ENCODE measurements at places on chromosomes 2 and 18.

DNA sequence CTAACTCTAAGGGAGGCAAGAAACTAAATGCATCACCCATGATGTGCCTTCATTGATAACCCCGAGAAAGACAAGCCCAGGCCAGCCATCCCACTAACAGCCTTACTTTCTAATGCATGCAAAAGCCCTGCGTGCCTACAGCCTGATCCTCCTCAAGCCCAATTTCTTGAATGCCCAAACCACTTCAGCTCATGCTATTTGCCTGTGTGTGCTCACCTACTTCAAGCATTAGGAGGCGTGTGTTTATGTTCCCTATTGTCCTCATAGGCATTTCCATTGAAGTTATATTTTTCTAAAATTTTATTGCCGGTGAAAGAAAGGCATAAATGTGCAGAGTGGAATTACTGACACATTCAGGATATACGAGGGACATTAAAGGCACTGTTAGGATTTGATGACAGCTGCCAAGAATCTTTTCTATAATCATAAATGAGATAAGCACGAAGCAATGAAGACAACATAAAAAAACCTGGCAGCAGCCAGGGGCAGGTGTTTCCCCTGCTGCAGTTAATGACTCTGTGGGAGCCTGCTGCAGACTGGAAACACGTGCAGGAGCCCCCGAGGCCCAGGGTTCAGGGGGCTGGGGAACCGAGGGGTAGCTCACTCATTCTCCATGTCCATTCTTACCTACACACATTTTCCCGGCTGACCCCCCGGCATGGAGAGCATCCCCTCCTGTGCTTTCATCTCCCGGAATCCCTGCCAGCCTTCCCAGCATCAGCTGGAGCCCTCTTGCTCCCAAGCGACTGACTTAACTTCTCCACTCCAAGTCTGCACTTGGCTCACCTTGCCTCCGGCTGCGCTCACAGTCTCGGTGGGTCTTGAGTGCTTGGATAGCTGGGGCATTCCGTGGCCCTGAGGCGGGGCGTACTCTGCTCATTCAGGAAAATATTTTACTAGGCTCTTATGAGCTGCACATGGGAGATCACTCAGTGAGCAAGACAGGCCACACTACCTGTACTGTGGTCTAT lies 292.3 kb upstream of the SIX2 start:
- DNase-seq: no peak

- DNase-seq: no peak
These were observed 164.7 kb upstream of the MEIS1 start for GRCh38 chr2:66270247-66270646.

DNA sequence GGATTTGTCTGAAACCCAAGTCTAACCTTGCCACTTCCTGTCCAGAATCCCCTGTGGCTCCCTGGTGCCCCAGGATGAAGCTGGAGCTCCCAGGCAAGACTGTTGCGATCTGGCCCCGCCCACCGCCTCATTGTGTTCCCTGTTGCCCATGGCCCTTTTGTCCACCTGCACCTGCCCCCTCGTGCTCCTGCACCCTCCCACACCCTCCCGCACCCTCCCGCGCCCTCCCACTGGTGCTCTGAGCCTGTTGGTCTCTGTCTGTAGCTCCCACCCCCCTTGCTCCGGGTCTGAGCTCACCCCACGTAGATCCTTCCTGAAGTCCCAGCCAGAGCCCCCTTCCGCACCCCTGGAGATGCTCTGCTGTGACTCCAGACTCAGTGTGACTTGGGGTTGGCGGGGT lies 244.4 kb downstream of the ATAD2B start:
- DNase-seq: no peak

DNA sequence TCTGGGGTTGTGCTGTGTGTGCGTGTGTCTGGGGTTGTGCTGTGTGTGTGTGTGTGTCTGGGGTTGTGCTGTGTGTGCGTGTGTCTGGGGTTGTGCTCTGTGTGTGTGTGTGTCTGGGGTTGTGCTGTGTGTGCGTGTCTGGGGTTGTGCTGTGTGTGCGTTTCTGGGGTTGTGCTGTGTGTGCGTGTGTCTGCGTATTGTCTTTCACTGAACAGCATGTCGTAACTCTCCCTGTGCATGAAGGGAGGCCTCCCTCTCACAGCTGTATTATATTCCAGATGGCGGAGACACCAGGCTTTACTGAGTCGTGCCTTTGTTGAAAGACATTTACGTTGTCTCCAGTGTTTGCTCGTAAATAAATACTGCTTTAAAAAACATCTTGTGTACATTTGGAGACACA lies 5.9 kb downstream of the ACKR3 start:
- DNase-seq: no peak

DNA sequence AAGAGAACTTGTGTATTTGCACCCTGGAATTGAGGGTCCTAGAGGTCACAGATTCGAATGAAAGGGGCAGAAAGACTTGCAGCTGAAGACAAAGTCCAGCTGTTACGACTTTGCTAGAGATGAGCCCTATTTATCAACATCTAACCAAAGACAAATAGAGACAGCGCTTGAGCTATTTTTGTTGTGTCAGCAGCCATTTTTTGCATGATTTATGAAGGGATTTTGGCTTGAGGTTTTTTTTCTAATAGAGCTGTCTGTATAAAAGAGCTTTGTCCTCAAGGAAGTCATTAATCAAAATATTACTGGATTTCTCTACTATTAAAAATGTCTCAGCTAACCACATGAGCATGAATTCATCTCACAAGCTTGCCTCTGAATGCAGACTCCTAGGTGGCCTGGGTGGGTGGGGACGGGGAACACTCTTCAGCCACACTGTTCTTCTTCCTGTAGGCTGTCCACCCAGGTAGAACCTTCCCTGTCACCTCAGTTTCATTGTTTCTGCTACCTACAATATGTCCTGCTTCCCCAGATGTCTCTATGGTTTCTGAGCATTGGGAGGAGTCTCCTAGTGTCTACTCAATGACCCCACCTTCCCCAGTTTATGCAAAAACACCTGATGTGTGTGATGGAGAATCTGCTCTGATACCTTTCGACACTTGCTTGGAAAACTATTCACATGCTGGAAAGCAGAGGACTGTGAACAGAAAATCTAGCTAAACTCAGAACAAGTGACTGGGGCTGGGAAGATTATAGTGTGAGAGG lies 7.2 kb upstream of the CD226 start:
- DNase-seq: no peak

- DNase-seq: no peak
These were observed 11.8 kb upstream of the KCMF1 start for GRCh38 chr2:84959095-84959565.

DNA sequence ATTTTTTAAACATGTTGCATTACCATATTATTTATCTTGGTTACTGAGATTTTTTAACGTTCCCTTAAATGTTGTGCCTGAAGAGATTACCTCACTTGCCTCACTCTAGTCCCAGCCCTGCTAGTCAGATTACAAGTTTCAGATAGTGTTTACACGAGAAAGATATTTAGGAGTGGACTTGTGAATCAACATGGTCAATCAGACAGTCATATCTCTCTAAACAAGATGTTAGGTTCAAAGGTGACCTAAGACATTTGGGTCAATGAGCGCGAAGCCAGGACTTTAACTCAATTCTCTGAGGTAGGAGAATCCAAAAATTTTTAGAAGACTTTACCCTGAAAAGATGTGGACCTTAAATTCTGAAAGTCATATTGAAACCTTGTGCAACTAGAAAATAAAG lies 14.8 kb upstream of the CALCRL start:
- DNase-seq: no peak

GRCh38 chr2:126653761-126654160 lies 2.2 kb upstream of the GYPC start:
- no peak for DNase-seq

GRCh38 chr2:223993634-223994232 lies 36.5 kb downstream of the MRPL44 start:
- peak; percentile 61 for DNase-seq

- no peak for DNase-seq
These were observed 164.9 kb upstream of the HAAO start for GRCh38 chr2:42957109-42957860.

- peak; percentile 54 for DNase-seq
These were observed at the start of gene ITGA6 for GRCh38 chr2:172427256-172427989. TSS of gene ITGA6 (plus strand) at chr2:172427586.

- DNase-seq: no peak
These were observed 42.9 kb downstream of the CABYR start for GRCh38 chr18:24181806-24182205.

GRCh38 chr2:68997401-68997800 lies 15.6 kb upstream of the ANTXR1 start:
- no peak for DNase-seq

GRCh38 chr2:86254576-86255538 lies 55.6 kb downstream of the MRPL35 start:
- no peak for DNase-seq

- DNase-seq: no peak
These were observed 2.7 kb upstream of the ZC3H6 start for GRCh38 chr2:112272669-112273068.

DNA sequence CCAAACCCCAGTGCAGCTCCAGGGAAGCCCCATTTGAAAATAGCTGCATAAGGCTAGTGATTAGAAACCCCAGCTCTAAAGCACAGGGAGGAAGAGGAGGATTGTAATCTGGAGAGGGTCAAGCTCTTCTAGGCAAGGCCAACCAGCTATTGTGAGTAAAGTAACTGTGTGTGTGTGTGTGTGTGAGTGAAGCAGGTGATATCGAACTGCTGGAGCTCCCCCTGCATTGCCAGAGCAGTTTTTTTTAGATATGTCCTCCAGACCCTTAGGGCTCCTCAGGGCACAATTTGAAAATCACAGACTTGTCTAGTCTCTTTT lies 177.4 kb upstream of the NABP1 start:
- DNase-seq: no peak

DNA sequence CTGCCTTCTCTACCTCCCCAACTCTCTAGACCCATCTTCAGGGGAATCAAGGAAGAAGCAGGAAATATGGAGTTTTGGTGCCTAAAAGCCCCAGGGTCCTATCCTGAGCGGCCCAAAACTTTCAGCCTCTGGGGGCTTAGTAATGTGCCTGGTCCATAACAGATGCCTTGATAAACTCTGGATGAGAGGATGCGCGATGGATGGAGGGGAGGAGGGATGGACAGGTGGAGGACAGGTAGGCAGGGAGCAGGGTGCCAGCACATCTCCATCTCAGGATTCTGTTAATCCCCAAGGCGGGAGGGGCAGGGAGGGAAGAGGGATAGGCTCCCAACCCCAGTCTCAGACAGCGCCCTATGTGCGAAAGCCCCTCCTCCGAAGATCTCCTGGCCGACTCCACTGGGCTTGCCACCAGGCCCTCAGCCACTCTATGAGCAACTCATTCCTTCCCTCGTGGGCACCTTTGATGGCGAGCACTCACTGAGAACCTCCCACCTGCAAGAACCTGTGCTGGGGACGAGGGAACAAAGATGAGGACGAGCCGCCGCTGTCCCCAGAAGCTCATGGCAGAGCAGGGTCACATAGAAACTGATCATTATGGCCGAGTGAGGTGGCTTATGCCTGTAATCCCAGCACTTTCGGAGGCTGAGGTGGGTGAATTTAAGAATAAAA lies 23.1 kb downstream of the HS1BP3 start:
- no peak for DNase-seq

- DNase-seq: no peak
These were observed 158.0 kb upstream of the MMADHC start for GRCh38 chr2:149745396-149746230.

DNA sequence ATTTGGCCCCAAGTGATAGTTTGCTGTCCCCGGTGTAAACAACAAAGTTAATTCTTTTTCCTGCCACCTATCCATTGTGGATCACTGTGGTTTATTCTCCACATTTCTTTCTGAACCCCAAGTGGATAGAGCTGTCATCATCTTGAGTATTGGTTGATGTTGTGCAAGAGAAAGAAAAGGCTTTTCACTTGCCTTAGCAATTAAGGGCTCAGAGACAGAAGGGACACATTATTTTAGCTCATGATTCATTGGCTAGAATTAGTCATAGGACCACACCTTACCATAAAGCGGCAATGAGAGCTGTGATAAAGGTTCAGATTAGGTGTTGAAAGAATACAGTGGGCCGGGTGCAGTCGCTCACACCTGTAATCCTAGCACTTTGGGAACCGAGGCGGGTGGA lies 442.1 kb upstream of the DCC start:
- DNase-seq: no peak

GRCh38 chr2:118987886-118988285 lies 45.9 kb downstream of the MARCO start:
- no peak for DNase-seq

DNA sequence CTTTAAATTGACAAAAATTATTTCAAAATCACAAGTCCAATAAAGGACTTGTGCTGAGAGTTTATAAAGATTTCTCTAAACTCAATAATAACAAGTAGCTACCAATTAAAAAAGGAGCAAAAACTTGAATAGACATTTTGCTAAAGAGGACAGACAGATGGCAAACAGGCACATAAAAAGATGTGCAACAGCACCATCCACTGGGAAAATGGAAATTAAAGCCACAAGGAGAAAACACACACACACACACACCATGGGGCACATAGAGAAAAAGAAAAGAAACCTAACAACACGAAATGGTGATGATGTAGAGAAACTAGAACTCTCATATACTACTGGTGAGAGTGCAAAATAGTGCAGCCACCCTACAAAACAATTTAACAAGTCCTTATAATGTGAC lies 12.6 kb upstream of the SLC9A4 start:
- DNase-seq: no peak

DNA sequence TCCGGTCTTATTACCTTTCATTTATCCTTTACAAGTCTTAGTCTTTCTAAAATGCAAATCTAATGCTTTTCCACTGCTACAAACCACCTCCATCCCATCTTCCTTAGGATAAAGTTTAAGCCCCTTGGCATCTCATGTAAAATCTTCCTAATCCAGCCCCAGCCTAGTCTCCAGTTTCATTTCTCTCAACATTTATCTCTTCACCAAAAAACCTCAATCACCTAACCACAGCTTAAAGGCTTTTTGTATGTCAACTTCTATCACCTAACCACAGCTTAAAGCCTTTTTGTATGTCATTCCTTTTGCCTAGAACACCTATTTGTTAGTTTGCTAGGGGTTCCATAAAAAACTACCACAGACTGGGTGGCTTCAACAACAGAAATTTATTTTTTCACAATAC lies 4.2 kb downstream of the TRAK2 start:
- no peak for DNase-seq

- no peak for DNase-seq
These were observed 124.2 kb upstream of the SATB2 start for GRCh38 chr2:199581935-199582360.

- no peak for DNase-seq
These were observed 50.5 kb downstream of the CXCR4 start for GRCh38 chr2:136067459-136067858.

GRCh38 chr2:167293943-167294775 lies 405.9 kb downstream of the XIRP2 start:
- no peak for DNase-seq
